Activated CD4-positive, alpha-beta memory T cell treated with anti-CD3 and anti-CD28 coated beads, Interleukin-2, amount 10 ng/mL, durations not matched to agents 7 days and 5 days (primary cell): ENCODE measurements at places on chromosomes 5 and 9. TPM values are rescaled to one million over a fixed set of nuclear protein-coding genes. Genes with fewer than 3 reads are reported as not detected.

DNA sequence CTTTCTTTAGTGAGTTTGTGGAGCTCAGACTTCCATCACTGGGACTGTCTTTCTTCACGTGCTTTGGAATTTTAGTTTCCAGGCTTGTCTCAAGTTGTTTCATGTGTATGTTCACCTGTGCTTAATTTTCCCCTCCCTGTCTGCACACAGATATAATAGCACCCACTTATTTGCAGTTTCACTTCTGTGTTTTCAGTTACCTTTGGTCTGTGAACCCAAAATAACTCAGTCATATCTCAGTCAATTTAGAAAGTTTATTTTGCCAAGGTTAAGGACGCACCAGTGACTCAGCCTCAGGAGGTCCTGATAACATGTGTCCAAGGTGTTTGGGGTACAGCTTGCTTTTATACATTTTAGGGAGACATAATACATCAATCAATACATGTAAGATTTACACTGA is 330.4 kb downstream of the ICE1 start:
- no peak for DNase-seq

DNA sequence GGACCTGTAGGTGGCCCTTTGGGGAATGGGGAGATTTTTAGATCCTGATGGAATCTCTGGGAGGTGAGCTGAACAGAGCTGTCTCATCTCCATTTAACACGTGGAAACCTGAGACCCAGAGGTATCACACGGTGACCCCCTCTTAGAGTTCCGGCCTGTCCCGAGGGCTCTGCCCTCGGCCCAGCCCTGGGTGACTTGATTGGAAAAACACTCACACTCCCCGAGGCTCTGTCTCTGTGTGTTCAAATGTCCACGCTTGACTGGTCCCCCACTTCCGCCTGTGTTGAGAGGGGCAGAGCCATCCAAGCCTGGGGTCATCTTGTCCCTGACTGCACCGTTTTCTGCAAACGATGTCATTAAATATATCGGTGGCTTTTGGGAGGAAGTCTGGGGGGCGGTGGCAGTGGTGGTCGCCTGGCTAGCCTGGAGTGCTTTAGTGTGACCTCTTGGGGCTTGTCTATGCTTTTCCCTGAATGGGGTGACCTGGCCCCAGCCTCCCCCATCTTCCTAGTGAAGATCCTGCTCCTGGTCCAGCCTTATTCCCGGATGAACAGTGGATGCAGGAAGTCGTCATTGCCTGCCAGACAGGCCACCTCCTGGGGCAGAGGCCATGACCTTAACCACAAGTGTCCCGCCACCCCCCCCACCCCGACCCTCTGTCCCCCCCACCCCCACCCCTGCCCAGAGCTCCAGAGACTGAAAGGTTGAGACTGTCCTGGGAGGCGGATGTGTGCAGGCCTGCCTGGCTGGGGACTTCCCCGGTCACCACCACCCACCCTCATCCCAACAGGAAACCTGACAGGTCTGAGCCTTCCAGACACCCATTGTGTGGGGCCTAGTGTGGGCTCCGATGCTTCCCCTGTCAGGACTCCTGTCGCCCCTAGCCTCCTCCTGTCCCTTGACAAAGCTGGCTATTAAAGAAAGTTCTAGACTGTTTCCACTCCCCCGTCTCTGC is 5.3 kb upstream of the DAB2IP start:
- no peak for DNase-seq

DNA sequence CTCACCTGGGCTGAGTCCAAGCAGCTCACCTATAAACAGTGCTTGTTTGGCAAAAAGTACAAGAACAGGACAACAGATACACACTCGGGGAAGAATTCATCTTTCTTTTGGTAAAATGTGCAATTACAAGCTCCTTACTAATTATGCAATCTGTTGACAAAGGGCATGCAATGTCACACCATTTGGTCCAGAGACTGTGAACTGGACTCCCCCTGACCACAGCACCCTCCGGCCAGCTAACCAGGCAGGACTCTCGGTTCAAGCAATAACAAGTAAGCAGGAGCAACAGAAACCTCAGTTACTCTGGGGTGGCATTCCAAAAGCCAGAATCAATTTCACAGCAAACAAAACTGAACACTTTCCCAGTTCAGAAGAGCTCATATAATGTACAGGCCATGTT is 113.8 kb downstream of the GNAQ start:
- DNase-seq, result no peak

- no peak for DNase-seq
These were observed 70.4 kb upstream of the SNX2 start for GRCh38 chr5:122704247-122705036.

DNA sequence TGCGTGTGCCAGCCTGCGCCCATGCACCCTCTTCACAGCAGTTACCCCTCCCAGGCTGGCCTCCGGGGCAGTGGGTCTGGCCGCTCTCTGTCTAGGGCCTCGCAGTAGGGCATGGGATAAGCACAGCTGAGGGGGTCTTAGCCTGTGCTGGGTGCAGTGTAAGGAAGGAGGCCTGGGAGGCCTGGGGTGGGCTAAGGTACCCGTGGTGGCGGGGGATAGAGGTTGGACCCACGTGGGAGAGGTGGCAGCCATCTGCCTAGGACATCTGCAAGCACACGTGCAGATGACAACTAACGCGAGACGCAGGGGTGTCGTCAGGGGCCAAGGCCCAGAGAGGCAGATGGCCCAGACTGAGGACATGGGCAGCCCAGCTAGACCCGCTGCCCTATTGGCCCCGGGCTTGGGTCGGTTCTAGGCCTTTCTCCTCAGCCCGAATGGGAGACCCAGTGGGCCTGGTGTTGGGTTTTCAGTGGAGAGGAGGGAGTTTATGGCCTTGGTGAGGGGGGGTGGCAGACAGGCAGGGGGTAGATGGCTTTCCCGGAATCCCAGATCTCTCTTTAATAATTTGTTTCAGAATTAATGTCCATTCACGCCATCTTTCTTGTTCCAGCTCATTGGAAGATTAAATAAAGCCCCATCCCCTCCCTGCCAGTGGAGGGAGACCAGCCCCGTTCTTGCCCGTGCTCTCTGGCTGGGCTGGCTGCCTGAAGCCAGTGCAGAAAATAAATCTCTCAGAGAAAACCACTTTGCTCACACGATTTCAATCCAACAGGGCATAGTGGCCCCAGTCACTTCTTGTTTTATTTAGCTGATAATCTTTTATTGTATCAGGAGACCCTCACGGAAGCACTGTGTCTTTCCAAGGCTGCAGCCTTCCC is 154.2 kb downstream of the GAPVD1 start:
- no peak for DNase-seq

GRCh38 chr5:139985290-139985689 is 57.8 kb downstream of the NRG2 start:
- DNase-seq, result no peak

The LCN2 gene
- not detected for total RNA-seq

- DNase-seq, result no peak
These were observed 599 bp downstream of the KIAA1191 start for GRCh38 chr5:176360894-176361436.

- no peak for DNase-seq
These were observed 79.6 kb downstream of the NTNG2 start for GRCh38 chr9:132241483-132241839.
